SK-N-DZ (cell line): ENCODE measurements at places on chromosomes 2 and 18.
A peak's percentile ranks its signal among the peaks of the same experiment; 100 is the strongest.

DNA sequence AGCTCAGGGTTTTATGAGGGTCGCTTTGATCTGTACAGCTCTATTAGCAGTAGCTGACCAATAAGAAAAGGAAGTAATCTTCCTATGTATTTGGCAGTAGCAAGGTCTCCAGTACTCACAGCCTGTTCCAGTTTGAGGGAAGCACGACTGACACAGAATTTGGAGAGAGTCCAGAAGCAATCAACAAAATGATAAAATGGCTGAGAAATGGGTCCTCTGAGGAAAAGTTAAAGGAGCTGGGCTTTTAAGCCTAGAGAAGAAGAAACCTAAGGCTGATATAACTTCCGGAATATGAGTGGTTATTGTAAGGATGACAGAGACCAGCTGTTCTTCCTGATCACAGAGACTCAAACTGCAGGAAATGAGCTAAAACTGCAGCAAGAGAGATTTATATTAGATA lies 382.8 kb downstream of the GPD2 start:
- no peak for DNase-seq

GRCh38 chr2:109525836-109526235 lies 87.9 kb downstream of the SEPTIN10 start:
- no peak for DNase-seq

DNA sequence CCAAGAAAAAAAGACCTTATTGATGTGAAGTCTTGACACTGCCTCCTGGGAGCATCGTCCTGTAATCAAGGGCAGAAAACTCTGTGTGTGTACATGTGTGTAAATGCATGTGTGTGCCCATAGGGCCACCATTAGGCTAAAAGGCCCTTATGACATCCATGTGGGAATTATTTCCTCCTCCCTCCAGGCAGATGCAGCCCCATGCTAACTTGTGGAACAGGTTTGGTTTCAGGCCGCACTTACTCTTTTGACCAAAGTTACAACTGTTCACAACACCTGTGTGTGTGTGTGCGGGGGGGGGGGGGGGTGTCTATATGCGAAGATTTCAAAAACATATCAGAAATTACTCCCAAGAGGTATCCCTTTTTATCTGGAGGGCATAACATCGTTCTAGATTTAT lies 87.4 kb upstream of the SLC14A2 start:
- no peak for DNase-seq

DNA sequence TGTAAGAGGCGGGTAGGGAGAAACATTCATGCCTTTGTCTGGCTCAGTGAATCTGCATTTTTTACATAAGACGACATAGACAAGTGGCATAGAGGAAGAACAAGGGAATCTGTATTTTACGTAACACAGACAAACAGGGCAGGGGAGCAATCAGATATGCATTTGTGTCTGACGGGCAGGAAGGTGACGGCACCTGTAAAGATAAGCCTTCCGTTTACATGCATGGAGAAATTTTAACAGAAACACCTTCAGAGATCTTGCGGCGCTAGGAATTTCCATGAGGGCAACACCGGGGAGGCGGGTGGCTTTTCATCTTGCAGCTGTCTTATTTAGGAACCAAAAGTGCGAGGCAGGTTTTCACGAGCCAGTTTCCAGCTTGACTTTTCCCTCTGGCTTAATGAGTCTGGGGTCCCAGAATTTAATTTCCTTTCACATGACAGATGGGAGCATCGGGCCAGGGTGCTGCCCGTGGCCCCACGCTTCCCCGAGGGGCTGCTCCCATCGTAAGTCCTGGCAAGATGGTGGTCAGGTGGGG lies 42.6 kb downstream of the RTP5 start:
- DNase-seq: no peak

GRCh38 chr2:17148407-17149145 lies 369.7 kb downstream of the RAD51AP2 start:
- peak; percentile 21 for DNase-seq

- DNase-seq: no peak
Measured at GRCh38 chr2:151716721-151717120, 17.6 kb downstream of the NEB start.

DNA sequence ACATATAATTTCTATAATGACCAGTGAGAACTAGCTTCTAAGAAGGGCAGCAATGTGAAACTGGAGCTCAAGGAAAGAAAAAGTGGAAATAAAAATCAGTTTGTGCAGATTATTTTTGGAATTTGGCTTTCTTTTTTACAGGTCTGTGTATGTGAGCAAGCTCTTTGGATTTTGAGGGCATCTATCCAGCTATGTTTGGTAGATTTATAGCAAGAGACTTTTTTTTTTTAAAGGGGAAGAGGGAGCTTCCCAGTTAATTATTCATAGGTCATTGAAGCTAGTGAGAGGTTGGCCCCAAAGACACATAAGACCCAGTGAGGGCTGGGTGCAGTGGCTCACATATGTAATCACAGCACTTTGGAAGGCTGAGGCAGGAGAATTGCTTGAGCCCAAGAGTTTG lies 24.0 kb upstream of the COLEC12 start:
- no peak for DNase-seq

- no peak for DNase-seq
Measured at GRCh38 chr2:133641497-133641896, 73.2 kb upstream of the NCKAP5 start.

DNA sequence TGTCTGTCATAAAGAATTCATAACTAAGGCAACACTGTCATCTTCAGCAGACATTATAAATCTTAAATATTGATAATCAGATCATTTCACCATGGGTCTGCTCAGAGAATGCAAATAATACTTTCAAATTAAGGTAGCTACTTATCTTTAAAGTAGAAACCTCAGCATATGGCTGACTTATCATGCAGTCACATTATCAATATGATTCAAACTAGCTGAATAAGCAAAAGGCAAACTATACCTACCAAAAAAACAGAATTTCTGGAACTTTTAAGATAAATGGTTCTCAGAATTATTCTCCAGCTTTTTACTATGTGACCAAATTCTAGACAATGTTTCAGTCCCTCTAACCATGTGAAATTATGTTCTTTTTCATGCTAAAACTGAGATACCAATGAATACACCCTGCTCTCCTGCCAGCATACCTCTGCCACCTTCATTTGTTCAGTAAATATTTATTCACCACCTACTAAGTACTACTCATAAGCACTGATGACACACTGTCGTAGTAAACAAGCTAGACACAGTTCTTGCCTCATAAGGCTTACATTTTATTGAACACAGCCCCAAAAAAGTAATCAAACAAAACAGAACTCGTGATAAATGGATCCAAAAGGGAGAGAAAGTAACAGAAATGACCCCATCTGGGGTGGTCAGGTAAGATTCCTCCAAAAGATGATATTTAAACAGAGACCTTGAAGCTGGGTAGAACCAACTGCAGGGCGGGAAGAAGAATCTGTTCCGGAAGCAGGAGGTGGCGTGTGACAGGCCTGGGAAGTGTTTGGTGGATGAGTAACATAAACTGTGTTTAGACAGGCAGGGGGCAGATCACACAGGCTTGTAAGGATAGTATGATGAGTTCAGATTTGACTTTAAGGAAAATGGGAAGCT lies 17.7 kb downstream of the SPIRE1 start:
- DNase-seq: no peak

GRCh38 chr18:9694174-9694573 lies 13.9 kb upstream of the RAB31 start:
- DNase-seq: no peak

DNA sequence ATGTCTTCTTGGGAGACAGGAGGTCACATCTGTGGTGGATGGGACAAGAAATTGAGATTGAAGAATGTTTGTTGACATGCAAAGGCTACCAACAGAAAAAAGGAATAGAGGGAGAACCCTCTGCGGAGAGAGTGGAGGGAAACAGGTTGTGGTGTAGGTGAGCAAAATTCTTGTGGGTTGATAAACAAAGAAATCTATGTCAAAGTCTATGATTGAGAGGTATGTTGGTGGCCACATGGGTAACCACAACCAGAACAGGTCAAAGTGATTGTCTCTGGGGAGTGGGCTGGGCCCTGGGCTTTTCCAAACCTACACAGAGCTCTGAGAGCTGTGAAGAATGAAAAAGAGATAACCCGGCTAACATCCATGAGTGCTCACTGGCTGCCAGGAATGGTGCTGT lies 62.8 kb upstream of the NCK2 start:
- DNase-seq: no peak

- no peak for DNase-seq
Measured at GRCh38 chr2:40346535-40347354, 105.1 kb downstream of the SLC8A1 start.

GRCh38 chr2:28509361-28509760 lies 13.5 kb downstream of the PLB1 start:
- no peak for DNase-seq

DNA sequence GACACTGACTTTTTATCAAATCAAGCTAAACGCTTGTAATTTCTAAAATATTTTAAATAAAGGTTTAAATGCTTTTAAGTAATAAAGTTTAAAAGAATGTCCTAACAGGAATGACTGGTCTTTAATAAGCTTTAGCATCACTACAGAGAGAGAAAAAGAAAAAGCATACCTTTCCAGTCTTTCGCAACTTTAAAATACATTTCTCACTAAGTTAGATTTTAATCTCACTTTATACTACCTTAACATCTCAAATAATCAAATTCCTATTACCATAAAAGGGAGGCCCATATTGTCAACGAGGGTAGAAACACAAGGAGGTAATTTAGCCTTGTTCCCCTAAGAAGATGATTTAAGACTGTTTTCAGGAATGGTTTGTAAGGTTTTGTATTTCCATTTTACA lies 80.7 kb downstream of the STRN start:
- no peak for DNase-seq

- DNase-seq: no peak
Measured at GRCh38 chr2:152263911-152264310, 71.1 kb upstream of the FMNL2 start.

DNA sequence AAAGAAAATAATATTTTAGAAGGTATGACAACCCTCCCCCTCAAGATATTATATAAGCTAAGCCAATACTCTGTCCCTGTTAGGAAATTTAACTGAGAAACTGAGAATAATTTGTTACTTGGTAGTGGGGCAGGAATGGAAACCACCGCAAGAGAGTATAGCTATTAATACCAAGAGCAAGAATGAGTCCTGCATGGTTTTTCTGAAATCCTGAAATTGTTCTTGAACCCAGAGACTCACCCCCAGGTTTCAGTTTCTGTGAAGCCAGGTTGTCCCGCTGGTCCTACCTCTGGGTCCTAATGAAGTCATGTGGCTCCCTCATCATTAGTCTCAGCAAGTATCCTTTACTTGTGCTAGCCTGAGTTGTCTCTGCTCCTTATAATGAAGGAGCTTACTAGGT lies 671.0 kb upstream of the ACVR2A start:
- no peak for DNase-seq

GRCh38 chr2:163182764-163183354 lies 344.3 kb upstream of the KCNH7 start:
- peak; percentile 26 for DNase-seq

DNA sequence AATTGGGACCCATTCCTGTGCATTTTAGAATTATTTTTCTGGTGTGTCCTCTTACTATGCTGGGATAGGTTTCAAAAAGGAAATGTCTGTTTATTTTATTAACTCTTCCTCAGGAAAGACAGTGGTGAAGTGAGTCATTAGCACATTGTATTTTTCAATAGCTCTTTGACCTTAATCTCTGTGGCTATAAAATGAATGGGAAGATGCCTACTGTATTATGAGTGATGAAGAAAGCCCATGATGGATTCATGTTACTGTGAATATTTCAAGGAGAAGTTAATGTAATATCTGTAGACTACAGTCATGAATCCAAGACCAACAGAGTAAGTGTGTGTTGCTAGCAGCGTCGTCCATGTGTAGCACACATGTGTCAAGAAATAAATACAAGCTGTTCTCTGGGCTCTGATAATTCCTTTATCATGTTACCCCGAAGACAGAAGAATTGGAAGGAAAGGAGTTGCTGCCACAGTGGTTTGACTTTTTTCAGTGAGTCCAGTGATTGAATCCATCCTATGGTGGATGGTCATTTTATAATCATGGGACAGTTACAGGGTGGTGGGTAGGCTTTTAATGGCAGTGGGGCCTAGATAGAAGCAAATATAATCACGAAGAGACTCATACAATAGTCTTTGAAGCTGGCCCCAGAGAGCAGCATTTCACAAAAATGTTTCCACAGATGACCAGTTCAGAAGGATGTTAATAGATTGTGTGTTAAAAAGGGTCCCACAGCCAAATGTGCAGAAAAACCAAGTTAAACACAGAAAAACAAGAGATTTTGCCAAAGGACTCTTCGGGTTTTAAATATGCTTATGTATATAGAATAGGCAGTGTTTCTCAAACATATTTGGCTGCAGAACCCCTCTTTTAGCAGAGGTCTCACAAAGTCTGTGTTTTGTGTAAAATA lies 239.7 kb upstream of the RASGRP3 start:
- no peak for DNase-seq

DNA sequence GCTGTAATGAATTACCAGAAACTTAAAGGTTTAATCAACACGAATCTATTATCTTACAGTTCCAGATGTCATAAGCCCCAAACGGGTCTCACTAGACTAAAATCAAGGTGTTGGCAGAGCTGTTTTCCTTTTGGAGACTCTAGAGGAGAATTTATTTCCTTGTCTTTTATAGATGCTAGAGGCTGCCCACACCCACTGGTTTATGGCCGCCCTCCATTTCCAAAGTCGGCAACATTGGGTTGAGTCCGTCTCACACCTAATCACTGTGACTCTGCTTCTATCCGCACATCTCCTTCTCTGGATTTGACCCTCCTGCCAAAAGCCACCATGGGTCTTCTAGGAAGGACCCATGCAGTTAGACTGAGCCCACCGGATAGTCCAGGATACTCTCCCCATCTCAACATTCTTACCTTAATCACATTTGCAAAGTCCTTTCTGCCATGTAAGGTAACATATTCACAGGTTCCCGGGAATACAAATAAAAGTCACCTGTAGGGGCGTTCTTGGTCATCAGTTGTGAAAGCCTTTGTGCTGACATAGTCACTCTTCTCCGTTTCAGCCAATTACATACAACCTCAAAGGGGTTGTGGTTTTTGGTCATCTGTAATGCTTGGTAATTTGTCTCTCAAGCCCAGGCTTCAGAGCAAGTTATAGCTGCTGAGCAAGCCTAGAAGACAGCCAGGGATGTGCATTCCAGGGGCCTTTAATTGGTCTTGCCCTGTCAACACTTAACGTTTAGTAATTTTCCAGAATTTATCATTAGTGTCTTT lies 179.4 kb downstream of the ANTXR1 start:
- DNase-seq: no peak

DNA sequence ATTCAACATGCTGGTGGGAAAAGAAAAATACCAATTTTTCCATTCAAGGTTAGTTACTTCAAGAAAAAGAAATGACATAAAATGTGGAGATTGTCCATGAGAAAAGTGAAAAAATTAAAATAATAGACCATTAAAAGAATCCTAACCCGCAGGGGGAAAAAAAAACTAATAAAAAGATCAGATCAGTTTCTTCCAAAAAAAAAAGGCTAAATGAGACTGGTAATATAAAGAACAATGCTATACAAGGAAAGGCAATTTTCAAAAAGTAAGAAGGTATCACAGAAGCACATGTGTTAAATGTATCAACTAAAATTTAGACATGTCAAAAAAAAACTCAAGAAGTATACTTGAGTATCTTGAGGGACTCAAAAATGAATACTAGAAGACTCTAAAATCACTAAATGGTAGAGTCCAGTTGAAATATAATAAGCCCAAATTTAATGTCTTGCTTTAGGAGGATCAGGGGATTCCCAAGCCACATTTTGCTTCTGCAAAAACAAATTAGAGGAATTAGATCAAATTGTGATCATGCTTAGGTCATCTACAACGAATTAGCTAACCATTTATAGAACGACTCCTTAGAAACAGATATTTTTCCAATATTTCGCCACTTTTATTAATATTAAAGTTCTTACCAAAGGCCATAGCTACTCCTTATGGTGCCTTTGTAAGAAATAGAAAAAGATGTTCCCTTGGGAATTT lies 35.8 kb upstream of the GLS start:
- DNase-seq: no peak
